ENCODE measurements at places on chromosomes 12 and 14. TPM values are rescaled to one million over a fixed set of nuclear protein-coding genes. Genes with fewer than 3 reads are reported as not detected.

Gene RAB15
- total RNA-seq = 71.4 TPM

Gene PRDM4
- total RNA-seq = 34.6 TPM

Gene NGB
- not detected for total RNA-seq

Gene KRT73
- not detected for total RNA-seq

Gene TAS2R42
- not detected for total RNA-seq

Gene USP44
- 1.3 TPM for total RNA-seq

Gene RIMKLB
- 43.4 TPM for total RNA-seq

Gene TMEM132D
- total RNA-seq = not detected

Gene CD163L1
- 1.1 TPM for total RNA-seq

Measured in ureter (tissue), 1 donor.